ENCODE measurements at places on chromosomes 12 and 14.

GRCh38 chr12:94046626-94047410 is 101.6 kb upstream of the PLXNC1 start:
- no peak overlapping the region for H3K27ac ChIP-seq
- H3K4me1 ChIP-seq, result peaks cover 18% of the 10 kb centered on the region

DNA sequence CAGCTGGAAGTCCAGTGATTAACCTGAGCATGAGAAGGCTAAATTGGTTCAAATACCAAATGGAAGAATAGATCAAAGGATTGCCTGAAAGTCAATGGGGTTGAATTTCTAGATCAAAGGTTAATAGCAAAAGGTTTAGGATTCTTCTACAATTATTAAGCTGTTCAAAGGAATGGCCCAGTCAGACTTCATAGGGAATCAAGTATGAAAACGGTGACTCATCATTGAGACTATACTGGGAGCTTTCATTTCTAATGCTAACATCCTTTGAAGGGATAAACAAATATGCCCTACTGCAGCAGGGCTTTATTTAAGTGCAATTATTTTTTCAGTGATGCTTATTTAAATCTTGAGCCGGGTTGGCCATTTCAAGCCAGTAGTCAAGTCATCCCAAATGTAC is 152.8 kb downstream of the RIMBP2 start:
- H3K4me1 ChIP-seq, result no peaks in the 10 kb centered on the region
- H3K4me3 ChIP-seq, result no peak overlapping the region
- no peak overlapping the region for H3K27ac ChIP-seq
- H3K27me3 ChIP-seq, result peaks cover 6% of the 10 kb centered on the region

- DNase-seq, result no peak
- no peak overlapping the region for H3K27ac ChIP-seq
- H3K4me1 ChIP-seq, result no peaks in the 10 kb centered on the region
- no peak overlapping the region for H3K4me3 ChIP-seq
- H3K36me3 ChIP-seq, result no peaks in the 10 kb centered on the region
Observed at GRCh38 chr12:42798811-42799438, 209.4 kb upstream of the PRICKLE1 start.

GRCh38 chr12:115233891-115234543 is 550.0 kb upstream of the TBX3 start:
- no peaks in the 10 kb centered on the region for H3K27me3 ChIP-seq
- H3K36me3 ChIP-seq, result no peaks in the 10 kb centered on the region
- no peak overlapping the region for H3K27ac ChIP-seq
- no peak for DNase-seq
- H3K4me1 ChIP-seq, result no peaks in the 10 kb centered on the region

GRCh38 chr12:18340786-18341185 is 79.5 kb downstream of the PIK3C2G start:
- no peaks in the 10 kb centered on the region for H3K27me3 ChIP-seq
- H3K27ac ChIP-seq, result no peak overlapping the region
- H3K36me3 ChIP-seq, result no peaks in the 10 kb centered on the region
- no peak for DNase-seq
